ENCODE measurements at places on chromosomes 16 and 17. TPM values are rescaled to one million over a fixed set of nuclear protein-coding genes. Genes with fewer than 3 reads are reported as not detected.

MYADML2 gene
- total RNA-seq: 0.27 TPM

MYH13 gene
- total RNA-seq: 0.11 TPM

COX6A2 gene
- not detected for total RNA-seq

GRCh38 chr16:72972878-72973571 lies 74.9 kb downstream of the ZFHX3 start:
- no peak overlapping the region for H3K27ac ChIP-seq
- no peak overlapping the region for H3K4me3 ChIP-seq
- H3K4me1 ChIP-seq: no peaks in the 10 kb centered on the region
- no peak for DNase-seq
- H3K27me3 ChIP-seq: no peaks in the 10 kb centered on the region

GRCh38 chr16:2511128-2511800 lies 2.5 kb upstream of the ATP6V0C start:
- peak; percentile 69 for DNase-seq
- H3K27ac ChIP-seq: no peak overlapping the region
- H3K36me3 ChIP-seq: no peaks in the 10 kb centered on the region
- no peak overlapping the region for H3K4me3 ChIP-seq
- peaks cover 3% of the 10 kb centered on the region for H3K4me1 ChIP-seq

All from colonic mucosa (tissue), 4 donors.